ENCODE measurements at places on chromosomes 11 and 22. TPM values are rescaled to one million over a fixed set of nuclear protein-coding genes. Genes with fewer than 3 reads are reported as not detected.
A peak's percentile ranks its signal among the peaks of the same experiment; 100 is the strongest.

The ZNRF3 gene
- total RNA-seq = 1.5 TPM

DNA sequence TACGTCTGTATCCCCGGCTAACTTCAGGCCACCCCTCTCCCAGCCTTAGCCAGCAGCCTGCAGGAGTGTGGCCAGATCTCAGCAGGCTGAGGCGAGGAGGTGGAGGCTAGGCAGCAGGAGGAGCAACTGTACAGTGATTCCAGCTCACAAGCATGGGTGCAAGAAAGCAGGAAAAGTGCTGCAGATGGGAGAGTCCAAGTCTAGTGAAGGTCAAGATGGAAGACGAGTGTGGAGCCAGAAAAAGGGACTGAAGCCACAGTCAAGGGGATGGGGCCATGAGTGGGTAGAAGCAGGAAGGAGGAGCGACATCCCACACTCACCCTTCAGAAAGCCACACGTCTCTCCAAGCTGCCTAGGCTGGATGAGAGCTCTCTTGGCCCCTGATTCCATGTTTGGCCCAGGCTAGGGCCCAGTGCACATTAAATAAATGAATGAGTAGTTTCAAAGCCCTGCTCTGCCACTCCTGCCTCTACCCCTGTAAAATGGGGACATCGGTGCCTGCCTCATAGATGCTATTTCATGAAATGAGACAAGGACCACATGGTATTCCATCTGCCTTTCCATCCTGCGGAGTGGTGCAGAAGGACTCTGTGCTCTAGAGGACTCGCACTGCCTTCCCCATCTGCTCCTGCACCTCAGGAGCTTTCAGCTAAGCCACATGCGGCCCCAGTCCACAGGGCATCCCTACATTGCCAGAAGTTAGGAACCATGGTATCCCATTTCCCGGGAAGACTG is 2.9 kb downstream of the YDJC start:
- no peak for DNase-seq

DNA sequence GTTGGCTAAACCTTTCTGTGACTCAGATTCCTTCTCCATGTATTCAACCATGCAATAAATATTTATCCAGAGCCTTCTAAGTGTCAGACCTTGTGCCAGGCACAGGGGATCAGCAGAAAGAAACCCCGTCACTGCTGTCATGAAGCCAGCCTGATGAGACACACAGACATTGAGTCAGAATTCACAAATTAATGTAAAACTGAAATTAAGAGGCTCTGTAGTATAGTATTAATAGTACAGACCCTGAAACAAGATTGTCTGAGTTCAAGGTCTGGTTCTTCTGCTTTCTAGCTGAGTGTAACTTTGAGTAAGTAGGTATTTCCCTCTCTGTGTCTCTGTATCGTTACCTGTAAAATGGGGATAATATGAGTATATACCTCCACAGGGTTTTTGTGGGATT is 46.9 kb downstream of the ME3 start:
- DNase-seq = no peak

DNA sequence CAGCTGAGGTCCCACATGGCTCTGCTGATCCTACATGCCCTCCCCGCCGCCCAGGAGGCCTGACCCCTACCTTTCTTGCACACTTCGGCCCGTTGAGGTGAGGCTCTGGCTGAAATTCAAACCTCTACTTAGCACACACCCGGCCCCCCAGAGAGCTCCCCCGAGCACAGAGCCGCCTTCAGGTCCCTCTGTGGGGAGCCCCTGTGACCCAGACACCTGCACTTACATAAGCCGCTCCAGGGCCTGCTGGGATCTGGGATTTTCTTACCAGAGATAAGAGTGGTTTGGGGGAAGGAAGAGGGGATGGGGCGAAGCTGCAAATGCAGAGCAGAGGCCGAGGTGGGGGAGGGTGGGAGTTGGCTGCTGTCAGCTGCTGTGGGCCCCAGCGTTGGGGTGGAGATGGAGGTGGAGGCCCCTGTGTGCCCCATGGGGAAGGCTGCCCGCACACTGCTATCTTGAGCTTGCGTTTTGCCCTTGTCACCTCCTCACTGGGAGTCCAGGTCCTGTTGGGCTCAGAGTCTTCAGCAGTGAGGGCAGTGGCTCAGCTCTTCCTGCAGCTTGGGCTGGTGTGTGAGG is 30.6 kb downstream of the CAPN1 start:
- DNase-seq = no peak

- peak; percentile 23 for DNase-seq
These were observed 52.9 kb downstream of the C11orf58 start for GRCh38 chr11:16791191-16791961.

DNA sequence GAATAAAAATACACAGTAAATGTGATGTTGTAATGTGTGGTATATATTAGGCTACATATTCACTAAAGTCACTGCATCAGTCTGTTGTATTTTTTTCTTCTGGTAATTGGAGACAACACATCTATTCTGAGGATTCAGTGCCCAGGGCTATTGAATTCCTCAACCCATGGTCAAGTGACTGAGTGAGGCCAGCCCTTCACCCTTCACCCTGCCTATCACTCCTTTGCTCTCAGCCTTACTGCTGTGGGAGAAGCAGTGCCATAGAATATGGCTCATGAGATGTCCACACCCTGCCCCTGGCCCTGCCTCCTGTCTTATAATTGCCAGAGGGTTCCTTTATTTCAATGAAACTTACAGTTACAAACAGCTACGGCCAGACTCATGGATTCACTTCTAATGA is 295.6 kb downstream of the NTM start:
- no peak for DNase-seq

DNA sequence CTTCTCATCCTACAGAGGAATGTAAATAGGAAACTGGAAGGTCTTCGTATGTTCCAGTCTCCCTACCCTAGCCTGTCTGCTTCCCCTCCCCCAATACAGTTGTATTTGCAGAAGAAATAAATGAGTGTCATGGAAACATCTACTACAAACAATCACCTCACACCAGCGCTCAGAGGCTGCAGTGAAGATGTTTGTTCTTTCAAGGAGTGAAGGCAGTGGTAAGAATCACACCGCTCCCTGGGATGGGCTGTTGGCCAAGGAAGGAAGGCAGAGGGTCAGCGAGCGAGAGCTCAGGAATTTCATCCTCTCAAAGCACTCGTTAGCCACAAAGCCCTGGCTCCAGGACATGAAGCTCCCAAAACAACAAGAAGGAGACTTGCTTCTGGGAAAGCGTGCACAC is 1.1 kb upstream of the IGSF9B start:
- DNase-seq = no peak

The SLC16A8 gene
- total RNA-seq = not detected

DNA sequence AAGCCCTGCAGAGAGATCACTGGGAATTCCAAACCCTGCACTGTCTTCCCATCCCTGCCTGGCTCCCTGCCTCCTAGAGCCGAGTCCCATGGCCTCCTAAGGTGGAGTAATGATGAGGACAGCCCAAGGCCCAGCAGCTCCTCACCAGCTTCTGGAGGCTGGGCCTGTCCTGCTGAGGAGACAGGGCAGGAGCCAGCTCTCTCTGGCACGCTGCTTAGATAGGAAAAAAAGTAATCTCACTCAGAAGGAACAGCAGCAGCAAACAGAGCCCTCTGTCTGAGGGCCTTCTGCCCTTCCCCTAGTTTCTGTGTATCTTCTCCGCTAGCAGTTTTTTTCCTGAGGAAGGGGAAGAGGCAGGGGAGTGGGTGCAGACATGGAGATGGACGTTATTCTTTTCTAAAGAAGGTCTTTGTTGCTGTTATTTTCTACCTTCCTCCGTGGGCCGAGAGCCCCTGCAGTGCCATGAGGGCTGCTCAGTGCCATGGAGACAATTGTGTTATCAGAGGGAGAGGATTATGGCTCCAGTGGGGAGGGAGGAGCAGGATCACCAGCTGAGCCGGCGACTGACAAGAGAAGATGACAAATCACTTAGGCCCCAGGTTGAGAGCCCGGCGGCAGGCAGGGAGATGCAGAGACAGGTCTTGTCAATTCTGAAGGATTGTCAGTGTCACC is 315.3 kb downstream of the BUD13 start:
- no peak for DNase-seq

The CCDC157 gene
- 2.1 TPM for total RNA-seq

- DNase-seq = no peak
These were observed 3.6 kb downstream of the GAL start for GRCh38 chr11:68687986-68688385.

GRCh38 chr11:124763156-124763947 is 1.3 kb upstream of the ESAM start:
- DNase-seq = peak; percentile 89

The ELMOD1 gene
- total RNA-seq = not detected

- DNase-seq = peak; percentile 100
These were observed at the start of gene PMM1 for GRCh38 chr22:41589391-41590241. Gene PMM1, minus strand, starts transcription at chr22:41589840. Its CDS starts 35 bp downstream, at chr22:41589805.

The POLR3H gene
- 23.3 TPM for total RNA-seq

The C1QTNF5 gene
- total RNA-seq = not detected

The LRRC56 gene
- total RNA-seq = 1.6 TPM

DNA sequence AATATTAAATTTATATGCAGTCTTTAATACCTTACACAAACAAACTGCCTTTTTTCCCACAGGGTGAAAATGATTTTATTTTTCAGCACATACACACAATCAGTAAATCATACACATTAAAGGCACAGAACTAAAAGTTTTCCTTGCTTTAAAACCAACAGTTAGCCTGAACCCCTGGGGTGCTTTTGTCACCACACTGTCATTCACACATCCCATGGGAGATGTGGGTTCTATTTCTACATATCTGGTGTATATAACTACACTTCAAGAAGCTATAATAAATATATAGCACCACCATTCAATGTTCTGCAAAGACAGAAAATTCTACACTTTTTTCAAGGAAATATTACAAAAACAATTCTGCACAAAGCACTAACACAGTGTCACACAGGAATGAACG is 197.0 kb downstream of the GUCY1A2 start:
- no peak for DNase-seq

The GLYATL1 gene
- not detected for total RNA-seq

- DNase-seq = no peak
These were observed 22.5 kb upstream of the ADA2 start for GRCh38 chr22:17241576-17242330.

The NRIP3 gene
- 2.7 TPM for total RNA-seq

DNA sequence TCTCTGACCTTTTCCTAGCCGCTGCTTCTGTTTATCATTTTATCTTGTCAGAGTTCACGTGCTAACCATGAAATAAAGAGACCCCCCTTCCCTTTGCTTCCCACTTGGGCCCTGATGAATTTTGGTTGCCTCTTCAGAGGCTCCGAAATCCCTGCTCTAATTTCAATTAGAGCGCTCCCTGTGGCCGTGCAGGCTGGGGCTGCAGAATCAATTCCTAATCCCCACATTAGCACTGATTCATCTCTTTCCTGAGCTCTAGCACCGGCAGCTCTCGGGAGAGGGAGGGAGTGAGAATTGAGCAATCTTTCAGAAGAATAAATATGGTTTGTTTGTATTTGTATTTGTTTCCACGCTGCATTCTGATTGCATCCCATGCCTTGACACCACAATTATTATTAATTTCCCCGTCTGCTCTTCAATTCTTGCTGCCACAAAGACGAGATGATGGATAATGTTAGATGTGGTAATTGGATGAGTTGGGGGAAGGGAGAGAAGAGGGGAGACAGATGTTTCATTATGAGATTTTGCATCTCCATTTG is 76.9 kb downstream of the NTM start:
- no peak for DNase-seq

DNA sequence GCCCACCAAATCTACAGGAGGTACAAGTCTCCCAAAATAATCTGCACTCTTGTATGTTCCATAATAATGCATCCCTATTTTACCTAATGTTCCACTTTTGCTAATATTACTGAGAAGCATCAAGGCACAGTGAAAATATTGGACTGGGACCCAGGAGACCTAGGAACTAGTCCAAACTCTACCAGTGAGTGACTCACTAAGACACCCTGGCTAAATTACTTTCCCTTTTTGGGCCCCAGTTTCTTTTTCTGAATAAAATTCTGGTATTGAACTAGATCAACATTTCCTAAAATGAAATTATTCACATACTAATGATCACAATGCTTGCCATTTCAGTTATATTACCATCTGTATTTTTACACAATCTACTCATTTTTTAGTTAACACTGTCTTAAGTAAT is 19.6 kb downstream of the THAP12 start:
- DNase-seq = no peak

The UPB1 gene
- total RNA-seq = 0.31 TPM
